ENCODE measurements at places on chromosomes 13 and 19.

- no peak for DNase-seq
Measured at GRCh38 chr19:11708457-11708856, 30.3 kb downstream of the ZNF823 start.

DNA sequence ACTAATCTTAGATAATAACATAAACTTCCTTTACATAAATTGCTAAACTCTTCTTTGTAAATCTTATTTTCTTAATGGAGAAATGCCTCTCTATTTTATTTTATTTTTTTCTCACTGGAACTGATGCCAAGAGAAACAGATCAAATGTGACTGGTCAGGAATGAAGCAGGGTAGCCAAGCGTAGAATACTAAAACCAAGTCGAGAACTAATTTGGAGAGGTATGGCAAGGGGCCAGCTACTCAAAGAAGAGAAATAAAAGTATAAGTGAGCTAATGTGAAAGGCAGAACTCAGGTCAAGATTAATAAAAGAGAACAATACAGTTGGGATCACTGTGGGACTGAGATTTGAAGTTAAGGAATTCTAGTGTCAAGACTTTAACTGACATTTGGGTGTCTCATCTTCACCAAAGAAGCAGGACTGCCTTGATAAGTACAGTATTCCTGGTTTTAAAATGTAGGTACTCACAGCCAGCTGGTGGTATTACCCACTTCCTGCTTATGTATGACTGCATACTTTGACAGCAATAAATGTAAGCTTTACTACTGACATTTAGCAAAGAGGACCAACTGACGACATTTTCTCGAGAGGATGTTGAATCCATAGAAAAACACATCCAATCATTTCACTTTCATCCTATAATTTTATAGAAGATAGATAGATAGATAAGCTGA lies 1192.2 kb downstream of the EFNB2 start:
- DNase-seq, result no peak

DNA sequence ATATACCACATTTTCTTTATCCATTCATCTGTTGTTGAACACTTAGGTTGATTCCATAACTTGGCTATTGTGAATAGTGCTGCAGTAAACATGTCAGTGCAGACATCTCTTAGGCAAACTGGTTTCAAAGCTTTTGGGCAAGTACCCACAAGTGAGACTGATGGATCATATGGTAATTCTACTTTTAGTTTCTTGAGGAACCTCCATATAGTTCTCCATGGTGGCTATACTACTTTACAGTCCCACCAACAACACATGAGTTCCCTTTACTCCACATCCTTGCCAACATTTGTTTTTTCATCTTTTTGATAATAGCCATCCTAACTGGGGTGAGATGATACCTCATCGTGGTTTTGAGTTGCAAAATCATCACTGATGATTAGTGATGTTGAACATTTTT lies 8.5 kb downstream of the CYSLTR2 start:
- DNase-seq, result peak; percentile 15

DNA sequence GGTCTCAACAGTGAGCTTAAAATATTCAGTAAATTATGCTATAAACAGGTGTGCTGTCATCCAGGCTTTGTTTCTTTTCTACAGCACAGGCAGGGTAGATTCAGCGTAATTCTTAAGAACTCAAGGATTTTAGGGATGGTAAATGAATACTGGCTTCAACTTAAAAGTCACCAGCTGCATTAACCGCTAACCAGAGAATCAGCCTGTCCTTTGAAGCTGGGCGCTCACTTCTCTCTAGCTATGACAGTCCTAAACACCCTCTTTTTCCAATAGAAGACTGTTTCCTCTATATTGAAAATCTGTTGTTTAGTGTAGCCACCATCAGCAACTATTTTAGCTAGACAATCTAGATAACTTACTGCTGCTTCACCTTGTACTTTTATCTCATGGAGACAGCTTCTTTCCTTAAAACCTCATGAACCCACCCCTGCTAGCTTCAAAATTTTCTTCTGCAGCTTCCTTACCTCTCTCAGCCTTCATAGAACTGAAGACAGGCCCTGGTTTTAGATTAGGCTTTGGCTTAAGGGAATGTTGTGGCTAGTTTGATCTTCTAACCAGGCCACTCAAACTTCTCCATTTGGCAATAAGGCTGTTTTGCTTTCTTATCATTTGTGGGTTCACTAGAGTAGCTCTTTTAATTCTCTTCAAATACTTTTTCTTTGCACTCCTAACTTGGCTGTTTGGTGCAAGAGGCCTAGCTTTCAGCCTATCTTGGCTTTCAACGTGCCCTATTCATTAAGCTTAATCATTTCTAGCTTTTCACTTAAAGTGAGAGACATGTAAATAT lies 89.5 kb downstream of the USP12 start:
- peak; percentile 38 for DNase-seq

DNA sequence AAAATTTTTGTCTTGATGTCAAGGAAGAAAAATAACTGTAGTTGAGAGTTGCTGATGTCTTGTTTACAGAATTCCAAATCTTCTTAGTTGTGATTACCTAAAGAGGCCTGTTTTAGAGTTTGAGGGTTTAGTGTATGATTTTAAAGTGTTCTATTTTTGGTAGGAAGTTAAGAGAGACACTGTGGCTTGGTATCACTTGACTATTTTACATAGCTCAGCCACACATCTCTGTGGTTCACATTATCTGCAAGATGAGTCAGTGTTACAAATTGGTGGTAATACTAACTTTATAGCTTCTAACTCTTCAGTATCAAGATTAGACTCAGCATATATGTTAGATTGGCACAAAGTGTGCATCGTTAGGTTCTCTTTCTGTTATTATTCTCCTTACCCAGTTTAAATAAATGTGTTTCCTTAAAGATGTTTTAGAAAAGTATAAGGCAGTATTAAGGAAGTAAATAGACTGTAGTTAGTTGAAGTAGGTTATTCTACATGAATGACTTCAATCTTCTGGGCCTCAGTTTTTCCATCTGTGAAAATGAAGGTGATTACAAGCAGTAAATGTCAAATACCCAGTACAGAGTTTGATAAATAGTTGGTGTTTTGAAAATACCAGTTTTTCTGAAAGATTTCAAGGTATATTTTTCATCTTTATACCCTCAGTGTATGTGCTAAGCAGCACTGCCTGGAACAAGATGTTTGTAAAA lies 33.4 kb downstream of the COG6 start:
- DNase-seq, result peak; percentile 81

DNA sequence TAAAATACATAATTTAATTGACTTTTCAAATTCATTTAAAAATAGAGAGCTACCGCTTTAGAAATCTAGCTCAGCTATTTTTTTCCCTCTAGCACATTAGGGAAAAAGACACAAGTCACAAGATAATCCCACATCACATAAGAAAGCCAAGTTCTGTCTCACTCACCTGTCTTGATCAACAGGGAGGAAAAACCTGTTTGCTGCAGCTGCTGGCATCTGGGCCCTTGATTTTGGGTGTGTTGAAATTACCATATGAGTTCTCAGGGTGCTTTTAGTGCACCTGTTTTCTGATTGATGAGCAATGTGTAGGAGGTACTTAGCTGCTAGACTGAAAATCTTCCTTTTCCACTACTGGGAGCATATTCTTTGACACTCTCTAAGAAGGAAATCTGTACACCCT lies 53.8 kb downstream of the ZDHHC20 start:
- no peak for DNase-seq

DNA sequence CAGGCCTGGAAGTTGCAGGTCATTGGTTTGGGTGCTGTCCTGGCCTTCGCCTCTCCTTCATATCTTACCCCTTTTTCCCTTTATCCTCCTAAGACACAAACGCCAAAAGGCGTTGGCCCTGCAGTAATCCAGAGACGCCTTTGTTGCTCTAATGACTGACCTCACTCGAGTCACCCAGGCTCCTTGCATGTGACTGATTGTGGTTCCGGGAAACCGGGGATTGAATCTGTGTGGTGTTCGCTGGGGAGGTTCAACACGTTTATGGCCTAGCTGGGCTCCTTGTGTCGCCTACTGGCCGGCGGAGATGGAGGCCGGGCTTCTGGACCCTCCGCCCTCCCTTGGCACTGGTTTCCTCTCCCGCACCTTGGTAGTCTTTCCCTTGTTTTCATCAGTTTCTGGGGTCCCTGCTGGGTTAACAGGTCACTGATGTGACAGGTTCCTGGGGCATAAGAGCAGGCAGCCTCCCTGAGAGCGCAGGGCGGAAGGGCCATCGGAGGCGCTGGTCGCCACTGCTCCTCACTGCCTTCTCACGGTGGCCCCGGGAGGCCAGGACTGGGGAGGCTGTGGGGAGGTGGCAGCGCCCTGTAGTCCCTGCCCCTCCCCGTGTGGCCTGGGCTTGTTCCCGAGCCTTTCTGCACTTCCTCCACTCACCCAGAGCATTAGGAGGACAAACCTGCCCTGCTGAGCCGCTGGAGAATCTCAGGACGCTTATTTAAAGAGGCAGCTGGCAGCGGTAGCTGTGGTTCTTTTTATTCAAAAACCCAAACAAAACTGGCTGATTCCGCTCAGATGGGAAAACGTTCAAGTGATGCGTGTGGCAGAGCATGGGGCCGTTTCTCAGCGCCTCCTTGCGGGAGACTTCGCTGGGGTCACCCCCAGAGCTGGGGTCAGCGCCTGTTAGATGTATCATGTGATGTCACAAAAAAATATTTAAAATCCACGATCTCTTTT lies 18.1 kb upstream of the NDUFS7 start:
- no peak for DNase-seq

DNA sequence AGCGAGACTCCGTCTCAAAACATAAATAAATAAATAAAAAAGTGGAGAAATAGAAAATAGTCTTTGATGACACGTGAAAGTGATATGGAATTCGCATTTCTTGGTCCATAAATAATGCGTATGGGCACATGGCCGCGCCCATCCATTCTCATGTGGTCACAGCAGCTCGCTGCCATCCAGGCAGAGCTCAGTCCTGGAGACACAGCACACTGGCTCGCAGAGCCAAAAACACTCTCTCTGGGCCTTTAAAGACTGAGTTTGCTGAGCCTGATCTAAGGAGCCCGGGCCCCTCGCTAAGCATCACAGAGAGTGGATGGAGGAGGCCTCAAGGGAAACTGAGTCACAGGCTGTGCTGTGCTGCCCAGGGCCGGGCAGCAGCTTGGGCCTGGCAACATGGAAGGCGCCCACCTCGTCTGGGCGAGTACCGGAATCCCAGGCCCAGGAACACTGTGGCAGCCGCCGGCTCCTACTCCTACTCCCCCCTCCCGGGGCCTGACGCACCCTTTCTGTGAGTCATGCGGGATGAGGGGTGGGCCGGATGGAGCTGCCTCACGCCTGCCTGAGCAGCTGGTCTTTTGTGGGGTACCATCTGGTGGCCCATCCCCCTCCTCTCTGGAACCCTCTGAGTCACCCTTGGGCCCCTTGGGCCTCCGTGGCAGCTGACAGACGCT lies 28.9 kb upstream of the CACTIN start:
- peak; percentile 96 for DNase-seq

GRCh38 chr13:43963726-43964125 lies 84.0 kb downstream of the LACC1 start:
- DNase-seq, result no peak

- no peak for DNase-seq
Measured at GRCh38 chr13:113552786-113553434, 31.6 kb upstream of the TFDP1 start.

DNA sequence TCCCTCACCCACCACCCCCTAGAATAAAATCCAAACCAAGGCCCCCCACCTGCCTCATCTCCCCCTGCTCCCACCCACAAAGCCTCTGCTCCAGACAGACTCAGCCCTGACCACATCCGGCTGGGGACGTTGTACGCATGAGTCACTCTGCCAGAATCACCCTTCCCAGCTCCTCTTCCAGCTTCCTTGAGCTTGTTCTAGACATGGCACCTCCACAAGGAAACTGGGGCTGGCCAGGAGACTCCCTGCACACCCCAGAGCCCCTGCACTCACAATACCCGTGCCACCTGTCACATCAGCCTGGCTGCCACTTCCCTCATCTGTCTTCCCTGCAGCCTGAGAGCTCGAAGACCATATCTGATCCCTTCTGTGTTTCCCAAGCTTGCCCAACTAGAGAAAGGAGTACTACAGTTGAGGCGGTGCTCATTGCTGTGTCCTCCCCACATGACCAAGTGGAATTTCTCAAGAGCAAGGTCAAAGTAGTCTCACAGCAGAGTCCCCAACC lies 9.7 kb downstream of the DEDD2 start:
- peak; percentile 74 for DNase-seq

DNA sequence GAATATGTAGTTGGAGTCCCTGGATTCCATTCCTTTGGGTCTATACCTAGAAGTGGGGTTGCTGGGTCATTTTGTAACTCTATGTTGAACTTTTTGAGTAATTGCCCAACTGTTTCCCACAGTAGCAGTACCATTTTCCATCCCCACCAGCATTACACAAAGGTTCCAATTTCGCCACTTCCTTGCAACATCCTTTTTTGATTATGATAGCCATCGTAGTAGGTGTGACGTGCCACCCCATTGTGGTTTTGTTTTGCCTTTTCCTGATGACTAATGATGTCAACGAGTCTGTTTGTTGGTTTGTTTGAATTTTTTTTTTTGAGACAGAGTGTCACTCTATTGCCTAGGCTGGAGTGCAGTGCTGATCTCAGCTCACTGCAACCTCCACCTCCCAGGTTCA lies 3.3 kb upstream of the PEX11G start:
- peak; percentile 83 for DNase-seq

- no peak for DNase-seq
Measured at GRCh38 chr13:45538382-45538781, 73.6 kb downstream of the COG3 start.

GRCh38 chr13:111216166-111216960 lies 101.3 kb downstream of the ARHGEF7 start:
- DNase-seq, result peak; percentile 34

- no peak for DNase-seq
Measured at GRCh38 chr13:34223984-34224383, 406.0 kb downstream of the RFC3 start.

GRCh38 chr19:55014714-55015113 lies 23.4 kb downstream of the GP6 start:
- DNase-seq, result no peak

DNA sequence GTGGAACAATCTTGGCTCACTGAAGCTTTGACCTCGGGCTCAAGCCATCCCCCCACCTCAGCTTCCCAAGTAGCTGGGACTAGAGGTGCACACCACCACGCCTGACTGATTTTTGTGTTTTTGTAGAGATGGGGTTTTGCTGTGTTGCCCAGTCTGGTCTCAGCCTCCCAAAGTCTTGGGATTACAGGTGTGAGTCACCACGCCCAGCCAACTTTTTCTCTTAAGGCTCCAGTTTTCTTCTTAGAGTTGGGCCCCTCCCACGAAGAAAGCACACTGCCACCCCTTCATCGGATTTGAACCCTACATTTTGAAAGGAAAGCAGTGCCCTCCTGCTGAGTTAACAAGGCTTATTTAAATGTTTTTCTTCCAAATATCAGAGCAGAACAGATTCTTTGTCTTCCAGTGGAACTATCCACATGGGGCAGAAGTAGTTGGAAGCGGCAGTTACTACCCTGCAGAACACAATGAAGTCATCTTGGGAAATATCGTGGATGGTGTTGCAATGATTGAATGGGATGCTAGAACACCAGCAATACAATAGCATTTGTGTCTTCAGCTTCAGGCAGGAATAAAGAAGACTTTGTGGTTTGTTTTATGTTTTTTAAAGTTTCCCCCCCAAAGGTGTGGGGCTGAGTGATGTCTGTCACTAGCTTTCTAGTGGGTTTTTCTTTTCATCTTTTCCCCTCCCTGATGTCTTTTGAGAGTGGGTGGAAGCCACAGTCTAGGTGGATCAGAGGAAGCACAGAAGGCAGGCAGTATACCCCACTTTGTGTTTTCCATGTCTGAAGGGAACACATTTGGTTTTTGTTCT lies 8.9 kb downstream of the ACTN4 start:
- peak; percentile 88 for DNase-seq

- no peak for DNase-seq
Measured at GRCh38 chr19:8631425-8631819, 989 bp downstream of the NFILZ start.
